Calu3 (cell line): ENCODE measurements at places on chromosomes 7 and 10. TPM values are rescaled to one million over a fixed set of nuclear protein-coding genes. Genes with fewer than 3 reads are reported as not detected.

DNA sequence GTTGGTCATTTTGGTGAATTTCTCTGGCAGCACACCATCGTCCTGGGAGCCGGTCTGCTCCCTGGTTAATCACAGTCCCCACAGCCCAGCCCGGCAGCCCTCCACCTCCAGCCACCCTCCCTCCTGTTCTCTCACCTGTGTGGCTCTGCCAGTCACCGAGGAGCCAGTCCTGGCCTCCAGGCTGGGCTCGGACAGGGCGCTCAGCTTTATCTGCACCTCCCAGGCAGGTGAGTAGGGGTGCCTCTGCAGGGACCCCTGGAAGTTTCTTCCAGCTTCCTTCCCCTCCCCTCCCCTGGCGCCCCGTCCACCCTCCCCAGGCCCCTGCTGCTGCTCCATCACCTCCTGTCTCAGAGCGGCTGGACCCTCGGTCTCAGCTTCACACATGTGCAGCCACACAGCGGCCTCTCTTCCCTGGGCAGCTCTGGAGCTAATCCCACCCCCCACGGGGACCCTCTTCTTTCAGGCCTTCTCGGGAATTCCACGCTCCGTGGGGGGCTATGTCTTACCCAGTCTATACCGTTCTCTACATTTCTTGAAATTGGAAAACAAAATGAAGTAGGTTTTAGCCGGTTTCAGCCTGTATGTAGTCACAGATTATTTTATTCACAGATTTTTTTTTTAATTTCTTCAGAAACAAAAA is 213.9 kb upstream of the PPP2R2D start:
- DNase-seq = no peak

- no peak for DNase-seq
These were observed 8.1 kb downstream of the GNB2 start for GRCh38 chr7:100681491-100682227.

- DNase-seq = no peak
These were observed 99.4 kb downstream of the WDFY4 start for GRCh38 chr10:48784031-48784430.

The CALD1 gene
- 5.5 and 9.3 TPM in 2 replicates for total RNA-seq

GRCh38 chr7:74586258-74587175 is 71.0 kb upstream of the GTF2I start:
- DNase-seq = no peak

DNA sequence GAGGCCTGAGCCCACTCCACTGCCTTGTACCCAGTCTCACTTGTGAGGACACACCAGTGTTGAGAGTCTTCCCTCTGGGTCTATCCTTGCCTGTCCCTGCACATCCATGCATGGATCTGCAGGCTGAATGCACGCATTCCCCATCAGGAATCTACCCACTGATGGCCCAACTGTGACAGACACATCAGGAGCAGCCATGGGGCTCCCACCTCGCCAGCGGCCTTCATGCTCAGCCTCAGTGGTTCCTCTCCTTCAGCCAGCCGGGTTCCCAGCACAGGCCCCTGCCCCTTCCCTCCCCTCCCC is 21.3 kb downstream of the ANTXRL start:
- DNase-seq = no peak

- no peak for DNase-seq
These were observed 90.7 kb upstream of the CAPZA2 start for GRCh38 chr7:116771640-116772039.

DNA sequence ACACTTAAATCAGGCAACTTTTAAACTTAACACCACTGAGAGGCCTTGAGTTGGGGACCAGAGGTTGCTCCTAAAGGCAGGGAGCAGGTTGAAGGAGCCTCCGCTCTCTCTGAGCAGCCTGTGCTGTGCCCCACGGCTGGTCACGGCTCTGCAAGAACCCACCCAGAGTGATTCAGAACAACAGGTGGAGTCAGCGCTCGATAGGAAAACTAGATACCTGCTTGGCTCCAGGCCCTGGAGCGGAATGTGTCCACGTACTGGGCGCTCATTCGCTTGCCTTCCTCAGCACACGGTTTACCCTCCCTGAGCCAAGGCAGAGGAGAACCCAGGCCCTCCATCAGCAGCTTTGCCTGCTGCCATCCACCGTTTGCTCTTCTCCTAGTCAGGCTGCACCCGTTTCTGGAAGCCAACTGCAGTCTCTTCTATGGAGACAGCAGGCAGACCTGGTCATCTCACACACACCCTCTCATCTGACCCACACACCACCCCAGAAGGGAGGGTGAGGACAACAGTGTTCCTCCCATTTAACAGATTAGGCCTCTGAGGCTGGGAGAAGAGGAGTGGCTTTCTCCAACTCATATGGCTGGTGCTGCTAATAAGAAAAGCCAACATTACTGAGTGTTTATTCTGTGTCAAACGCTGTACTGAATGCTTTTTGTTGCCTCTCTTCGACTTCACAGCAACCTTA is 37.6 kb upstream of the PDCD4 start:
- no peak for DNase-seq

DNA sequence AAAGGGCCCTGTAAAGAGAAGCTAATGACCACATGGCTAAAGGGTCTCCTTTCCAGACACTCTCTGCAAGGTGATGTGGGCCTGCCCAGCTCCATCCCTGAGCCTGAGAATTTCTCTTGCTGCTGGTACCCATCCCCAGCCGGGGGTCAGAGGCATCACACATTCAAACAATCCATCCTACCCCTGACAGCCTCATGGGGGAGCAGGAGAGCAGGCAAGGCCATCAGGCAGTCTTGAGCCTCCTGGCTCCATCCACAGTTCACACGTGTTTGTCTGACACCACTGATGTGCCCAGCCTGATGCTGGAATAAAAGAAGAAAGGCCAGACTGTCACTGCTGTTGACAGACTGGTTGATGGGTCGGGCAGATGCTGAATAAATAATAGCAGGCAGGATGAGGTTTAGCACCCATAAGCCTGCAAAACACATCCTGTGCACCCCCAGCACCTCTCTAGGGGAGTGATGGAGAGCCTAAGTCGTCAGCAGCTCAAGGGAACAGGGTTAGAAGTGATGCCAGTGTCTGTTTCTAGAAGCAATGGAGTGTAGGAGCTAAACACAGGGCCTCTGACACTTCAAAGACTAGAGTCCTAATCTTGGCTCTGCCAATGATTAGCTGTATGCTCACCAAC is 43.5 kb downstream of the TLL2 start:
- DNase-seq = peak; percentile 51

The NCF1 gene
- 0.51 TPM in 1 of 2 replicates, not detected in the other for total RNA-seq
